ENCODE measurements at places on chromosomes 12 and 14.

- no peak for DNase-seq
Observed at GRCh38 chr12:67202011-67202677, 67.0 kb upstream of the CAND1 start.

DNA sequence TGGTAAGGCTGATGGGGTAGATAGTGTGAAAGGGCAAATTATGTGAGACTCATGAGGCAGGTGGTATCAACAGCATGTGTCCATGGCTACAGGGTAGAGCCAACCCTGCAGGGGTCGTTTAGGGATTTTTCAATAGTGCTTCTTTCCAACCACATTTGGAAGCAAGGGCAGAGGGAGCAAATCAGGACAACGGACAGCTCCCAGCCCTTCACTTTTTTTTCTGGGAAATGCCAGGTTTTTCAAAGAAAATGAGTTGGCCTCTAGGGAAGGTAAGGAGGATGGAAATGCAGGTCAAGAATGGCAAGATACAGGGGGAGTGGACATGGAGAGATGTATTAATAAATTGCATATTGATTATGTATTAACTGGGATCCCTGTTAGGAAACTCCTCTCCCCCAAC lies 4.9 kb upstream of the CMA1 start:
- DNase-seq, result no peak

DNA sequence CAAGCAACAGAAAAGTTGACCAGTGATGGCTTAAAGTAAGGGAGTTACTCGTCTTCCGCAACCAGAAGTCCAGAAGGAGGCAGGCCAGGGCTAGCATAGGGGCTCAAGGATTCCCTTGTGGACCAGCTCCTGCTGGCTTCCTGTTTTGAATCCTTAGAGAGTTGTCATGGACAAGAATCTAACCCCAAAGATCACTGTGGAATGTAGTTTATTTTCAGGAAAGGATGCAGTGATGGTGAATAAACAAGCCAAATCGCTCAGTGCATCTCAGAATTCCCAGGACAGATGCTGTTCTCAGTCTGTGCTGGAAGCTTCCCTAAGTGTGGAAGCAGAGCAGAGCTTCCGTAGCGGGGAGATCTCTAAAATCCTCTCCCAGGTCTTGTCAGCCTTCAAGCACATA lies 311.3 kb downstream of the C12orf75 start:
- no peak for DNase-seq

DNA sequence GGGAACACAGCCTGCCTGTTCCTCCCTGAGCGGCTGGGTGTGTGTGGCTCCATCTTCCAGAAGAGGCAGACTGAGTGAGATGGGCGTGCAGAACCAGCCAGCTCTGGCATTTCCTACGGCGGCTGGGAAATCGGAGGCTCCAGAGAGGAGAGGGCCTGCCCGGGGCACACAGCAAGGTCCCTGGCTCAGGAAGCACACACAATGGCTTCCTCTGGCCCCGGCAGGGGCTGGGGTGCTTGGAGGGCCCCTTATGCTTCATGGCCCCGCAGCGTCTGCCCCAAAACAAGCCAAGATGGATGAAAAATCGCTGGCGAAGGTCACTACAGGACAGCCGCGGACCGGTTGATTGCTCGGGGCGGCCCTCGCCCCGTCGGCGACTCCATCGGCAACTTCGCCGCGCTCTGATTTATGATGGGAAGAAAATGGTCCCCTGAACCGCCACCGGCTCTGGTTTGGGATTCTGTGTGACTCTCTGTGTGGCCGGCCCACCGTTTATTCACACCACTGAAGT lies 191.5 kb upstream of the C14orf180 start:
- no peak for DNase-seq

DNA sequence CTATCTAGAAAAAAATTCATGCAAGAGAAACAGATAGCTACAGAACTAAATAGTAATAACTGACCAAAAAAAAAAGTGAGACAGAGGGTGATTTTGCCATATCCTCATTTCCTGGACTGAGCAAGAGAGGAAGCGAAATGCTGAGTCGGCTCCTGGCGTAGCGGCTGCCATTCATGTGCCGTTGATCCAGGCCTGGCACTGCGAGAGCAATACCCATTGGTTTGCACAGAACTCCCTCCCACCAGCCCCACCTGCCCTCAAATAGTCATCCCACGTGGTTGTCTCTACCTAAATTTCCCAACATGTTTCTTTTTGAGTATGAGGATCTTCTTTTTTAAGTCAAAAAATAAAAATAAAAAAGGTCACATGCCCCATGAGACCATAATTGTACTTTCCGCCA lies 9.4 kb upstream of the WNT5B start:
- DNase-seq, result no peak

GRCh38 chr12:104657726-104658484 lies 201.2 kb downstream of the CHST11 start:
- DNase-seq, result no peak

GRCh38 chr12:69720750-69721149 lies 17.9 kb upstream of the RAB3IP start:
- DNase-seq, result no peak

DNA sequence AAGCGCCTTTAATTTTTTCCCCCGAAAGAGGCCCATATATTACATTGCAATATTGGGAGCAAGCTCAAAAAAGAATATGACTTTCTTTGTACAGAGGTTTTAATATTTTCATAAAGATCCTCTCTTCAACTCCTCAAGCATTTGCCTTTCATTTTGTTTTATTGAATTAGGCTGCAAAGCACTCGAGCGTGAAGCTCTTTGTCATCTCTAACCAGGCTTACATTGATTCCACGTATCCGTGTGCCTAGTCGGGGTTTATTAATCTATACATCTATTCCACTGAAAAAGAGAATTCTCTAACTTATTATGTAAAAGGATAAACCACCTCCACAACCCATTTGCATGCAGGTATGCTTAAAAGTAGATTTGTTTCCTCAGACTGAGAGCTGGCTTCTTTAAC lies 234.8 kb upstream of the TMPO start:
- DNase-seq, result no peak

DNA sequence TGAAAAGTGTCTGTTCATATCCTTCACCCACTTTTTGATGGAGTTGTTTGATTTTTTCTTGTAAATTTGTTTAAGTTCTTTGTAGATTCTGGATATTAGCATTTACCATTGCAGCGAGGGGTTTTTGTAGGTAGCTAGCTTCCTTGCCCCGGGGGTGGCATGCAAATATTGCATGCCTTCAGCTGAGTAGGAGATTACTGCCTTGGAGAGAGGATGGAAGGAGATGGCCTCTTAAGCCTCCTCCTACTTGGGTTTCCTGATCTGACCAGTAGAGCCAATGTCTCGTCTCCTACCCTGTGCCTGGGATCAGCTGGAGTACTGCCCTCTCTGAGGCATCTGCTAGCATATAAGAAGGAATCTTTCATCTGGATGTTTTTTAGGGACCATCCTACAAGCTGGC lies 134.4 kb upstream of the CCND2 start:
- no peak for DNase-seq

GRCh38 chr12:48980389-48980952 lies 2.3 kb downstream of the WNT1 start:
- peak; percentile 65 for DNase-seq

GRCh38 chr14:62159314-62159713 lies 397.1 kb downstream of the SNAPC1 start:
- no peak for DNase-seq

DNA sequence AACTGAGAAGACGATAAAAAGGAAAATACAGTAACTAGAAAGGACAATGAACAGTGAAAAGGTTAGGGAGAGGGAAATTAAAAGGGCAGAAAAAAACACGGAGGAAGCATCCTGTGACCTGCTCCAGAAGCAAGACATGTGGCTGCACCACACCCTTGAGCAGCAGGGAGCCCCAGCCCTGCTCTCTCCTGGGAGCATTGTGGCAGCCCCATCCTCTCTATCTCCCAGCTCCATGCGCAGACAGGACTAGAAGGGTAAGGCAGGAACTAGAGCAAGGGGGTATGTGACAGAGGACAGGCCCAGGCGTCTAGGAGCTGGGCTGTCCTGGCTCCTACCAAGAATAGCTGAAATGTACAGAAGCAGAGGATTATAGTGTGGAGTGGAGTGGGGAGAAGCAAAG lies 38.6 kb upstream of the SMUG1 start:
- no peak for DNase-seq

DNA sequence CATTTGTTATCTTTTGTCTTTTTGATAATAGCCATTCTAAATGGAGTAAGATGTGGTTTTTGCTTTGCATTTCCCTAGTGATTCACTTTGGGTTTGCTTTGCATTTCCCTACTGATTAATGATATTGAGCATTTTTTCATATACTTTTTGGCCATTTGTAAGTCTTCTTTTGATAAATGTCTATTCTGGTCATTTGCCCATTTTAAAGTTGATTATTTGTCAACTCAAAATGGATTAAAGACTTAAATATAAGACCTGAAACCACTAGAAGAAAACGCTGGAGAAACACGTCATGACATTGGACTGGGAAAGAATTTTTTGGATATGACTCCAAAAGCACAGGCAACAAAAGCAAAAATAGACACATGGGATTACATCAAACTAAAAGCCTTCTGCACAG lies 148.0 kb downstream of the APAF1 start:
- DNase-seq, result no peak

- DNase-seq, result no peak
Observed at GRCh38 chr14:60651796-60652673, 2.8 kb upstream of the SIX1 start.

DNA sequence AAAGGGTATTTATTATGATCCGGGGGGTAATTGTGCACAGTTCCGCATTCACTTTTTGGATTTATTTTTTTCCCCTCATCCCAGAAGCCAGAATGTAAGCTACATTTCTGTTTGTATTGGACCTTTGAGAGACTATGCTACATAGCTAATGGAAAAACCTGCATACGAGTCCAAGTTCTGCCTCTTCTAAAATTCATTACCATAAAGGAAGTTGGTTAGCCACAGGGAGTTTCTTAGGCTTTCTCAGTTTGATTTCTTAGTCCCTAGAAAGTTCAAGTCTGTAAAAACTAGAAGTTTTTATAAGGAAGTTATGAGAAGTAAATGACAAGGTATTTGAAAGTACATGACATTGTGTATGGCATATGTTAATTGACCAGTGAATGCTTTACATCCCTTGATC lies 138.7 kb downstream of the PDE3A start:
- DNase-seq, result no peak

DNA sequence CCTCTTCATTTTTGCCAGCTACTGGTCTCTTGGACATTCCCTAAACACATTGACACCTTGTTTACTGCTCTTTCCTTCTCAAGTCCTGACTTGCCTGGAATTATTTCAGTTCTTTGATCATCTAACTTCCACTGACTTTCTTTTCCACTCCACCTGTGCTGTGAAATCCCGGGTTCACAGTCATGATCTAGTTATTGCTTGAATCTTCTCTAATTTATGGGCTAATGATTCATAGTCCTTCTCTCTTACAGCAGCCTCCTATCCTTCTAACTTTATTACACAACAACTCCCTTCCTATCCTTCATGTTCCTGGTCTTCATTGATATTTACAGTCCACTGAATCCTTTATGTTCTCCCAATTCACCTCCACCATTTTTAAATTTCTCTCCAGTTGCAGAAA lies 260.1 kb downstream of the C12orf75 start:
- no peak for DNase-seq

- DNase-seq, result no peak
Observed at GRCh38 chr14:61512026-61512834, 183.1 kb upstream of the HIF1A start.

DNA sequence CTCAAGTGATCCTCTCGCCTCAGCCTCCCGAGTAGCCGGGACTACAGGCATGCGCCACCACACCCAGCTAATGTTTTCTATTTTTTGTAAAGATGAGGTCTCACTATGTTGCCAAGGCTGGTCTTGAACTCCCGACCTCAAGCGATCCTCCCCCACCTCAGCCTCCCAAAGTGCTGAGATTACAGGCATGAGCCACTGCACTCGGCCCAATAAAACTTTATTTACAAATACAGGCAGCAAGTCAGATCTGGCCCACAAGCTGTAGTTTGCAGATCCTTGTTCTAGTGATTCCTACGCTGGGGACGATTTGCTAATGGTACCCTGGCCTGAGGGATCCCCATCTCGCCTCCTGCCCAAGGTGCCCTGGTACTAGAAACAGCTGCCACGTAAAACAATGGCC lies 74.6 kb downstream of the CCDC88C start:
- DNase-seq, result no peak

- DNase-seq, result no peak
Observed at GRCh38 chr12:16881986-16882570, 276.1 kb upstream of the LMO3 start.

DNA sequence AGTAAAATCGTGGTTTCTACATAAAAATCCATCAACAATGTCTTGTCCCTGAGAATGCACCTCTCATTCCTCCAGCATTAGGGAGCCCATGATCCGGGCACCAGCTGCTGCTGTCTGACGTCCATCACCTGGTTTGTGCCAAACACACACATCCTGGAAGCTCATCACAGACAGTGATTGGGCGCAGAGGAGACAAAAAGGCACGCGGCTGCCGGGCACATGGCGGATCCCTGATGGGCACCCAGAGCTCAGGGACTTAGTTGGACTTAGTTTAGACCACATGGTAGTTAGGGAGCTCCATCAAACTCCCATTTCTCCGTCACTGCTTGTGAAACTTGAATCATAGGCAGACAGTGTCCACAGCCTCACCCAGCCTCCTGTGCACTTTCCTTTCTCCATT lies 1059.3 kb downstream of the TMEM121 start:
- no peak for DNase-seq

DNA sequence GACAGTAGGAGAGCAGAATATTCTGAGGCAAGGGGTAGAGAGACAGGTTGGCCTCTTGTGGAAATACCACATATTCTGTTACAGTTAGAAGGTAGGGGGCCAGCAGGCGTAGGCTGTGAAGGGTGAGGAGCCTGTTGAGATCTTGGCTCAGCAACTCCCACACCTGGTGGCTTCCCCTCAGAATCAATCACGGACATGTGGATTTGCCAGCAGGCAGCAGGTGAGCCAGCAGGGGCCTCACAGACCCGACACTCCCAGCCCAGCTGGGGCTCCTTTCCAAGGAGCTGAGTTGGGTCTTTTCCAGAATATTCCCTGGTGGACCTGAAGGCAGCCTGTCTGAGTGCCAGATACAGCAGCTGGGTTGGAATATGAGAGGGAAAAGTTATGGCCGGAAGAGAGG lies 150.0 kb upstream of the CRY1 start:
- peak; percentile 19 for DNase-seq

DNA sequence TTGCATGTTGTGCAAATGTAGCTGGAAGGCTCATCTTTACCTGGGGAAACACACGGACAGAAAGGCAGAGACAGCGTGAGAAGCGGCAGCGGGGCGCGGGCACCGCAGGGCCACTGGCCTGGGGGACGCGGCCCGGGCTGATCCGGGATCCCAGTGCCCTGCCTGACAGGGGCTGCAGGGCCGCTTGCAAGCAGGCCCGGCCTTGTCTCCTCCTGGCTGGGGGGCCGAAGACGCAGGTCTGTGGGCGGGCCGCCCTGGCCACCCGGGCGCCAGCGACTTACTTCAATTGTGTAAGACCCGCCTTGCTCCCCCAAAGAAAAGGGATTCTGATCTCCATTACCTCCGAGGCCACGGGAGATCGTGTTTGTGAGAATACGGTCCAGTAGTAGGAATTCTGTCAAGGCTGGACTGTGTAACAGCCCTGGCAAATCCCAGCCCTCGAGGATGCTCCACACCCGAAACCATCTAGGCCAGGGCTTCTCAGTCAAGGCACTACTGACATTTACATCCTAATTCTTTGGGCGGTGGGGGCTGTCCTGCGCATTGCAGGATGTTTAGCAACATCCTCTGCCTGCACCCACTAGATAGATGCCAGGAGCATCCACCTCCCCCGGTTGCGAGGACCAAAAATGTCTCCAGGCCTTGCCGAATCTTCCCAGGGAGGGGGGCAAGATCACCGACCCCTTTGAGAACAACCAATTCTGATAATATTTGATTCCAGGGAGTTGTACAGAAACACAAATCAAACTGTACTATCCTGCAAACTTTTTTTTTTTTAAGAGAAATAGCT lies 95.6 kb downstream of the BCL11B start:
- DNase-seq, result no peak
